AG09319 (cell line): ENCODE measurements at places on chromosomes 12 and 14.

GRCh38 chr12:120922279-120922678 is 18.1 kb upstream of the SPPL3 start:
- no peak for DNase-seq

DNA sequence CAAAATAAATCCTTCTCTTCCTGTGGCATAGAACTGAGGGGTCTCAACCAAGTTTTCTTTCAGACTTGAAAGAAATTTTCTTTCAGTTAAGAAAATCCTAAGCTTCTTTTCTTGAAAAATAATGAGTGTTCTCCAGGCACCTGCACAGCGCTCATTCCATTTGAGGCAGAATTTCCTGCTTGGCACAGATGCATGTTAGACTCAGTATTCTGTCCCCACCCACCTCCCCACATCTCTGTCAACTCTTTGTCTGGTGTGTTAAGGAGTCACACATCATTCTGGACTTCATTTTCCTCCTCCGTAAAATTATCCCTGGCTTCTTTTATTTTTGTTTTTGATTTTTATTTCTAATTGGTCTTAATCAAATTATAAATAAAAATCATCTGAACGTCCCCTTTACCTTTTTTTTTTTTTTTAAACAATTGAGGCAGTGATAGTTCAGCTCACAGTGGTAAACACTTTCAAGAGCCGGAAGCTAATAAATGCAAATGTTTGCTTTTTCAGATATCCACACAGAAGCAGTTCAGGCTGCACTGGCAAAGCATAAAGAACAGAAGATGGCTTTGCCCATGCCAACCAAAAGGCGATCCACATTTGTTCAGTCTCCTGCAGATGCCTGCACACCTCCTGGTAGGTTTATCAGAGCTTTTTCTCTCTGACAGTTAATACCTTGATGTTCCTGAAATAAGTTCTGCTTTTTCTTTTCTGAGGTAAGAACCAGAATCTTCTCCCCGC is 104.0 kb upstream of the ATF1 start:
- no peak for DNase-seq

DNA sequence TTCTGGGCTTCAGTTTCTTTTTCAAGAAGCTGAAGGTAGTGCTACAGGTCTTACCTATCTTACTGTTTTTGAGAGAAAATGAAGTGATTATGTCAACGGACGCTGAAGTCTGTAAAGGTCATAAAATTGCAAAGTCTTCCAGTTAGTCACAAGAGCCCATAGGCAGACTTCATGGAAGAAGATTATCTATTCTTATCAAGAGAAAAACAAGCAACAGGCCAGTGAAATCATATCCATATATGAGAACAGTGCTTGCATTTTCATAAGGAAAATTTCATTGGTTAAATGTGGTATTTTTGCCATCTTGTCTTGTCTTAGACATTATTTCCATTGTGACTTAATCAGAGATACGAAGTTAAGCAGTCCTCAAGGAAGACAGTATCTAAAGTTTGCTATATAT is 412.7 kb upstream of the SEL1L start:
- DNase-seq = no peak

DNA sequence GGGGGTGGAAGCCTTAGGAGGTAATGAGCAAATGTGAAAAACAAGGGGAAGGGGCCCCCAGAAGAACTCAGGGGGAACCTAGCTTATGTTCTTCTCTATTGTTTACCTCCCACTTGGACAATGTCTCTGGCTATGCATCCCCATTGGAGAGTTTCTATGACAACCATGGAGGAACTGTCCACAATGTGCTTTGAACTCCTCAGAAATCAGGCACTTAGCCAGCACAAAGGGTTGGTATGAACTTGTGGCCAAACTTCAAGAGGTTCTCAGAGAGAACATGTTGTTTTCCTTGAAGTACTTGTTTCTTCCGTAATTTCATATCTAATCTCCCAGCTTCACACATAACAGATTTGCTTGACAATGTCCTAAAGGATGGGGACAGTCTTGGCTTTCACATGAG is 202.8 kb upstream of the PELI2 start:
- DNase-seq = no peak

- DNase-seq = no peak
Measured at GRCh38 chr12:5076761-5077160, 33.1 kb downstream of the KCNA5 start.

- no peak for DNase-seq
Measured at GRCh38 chr12:15289192-15289591, 33.1 kb upstream of the PTPRO start.
